Caudate nucleus (tissue), 63 donors: ENCODE measurements at places on chromosomes 16 and 17.
A peak's percentile ranks its signal among the peaks of the same experiment; 100 is the strongest.

DNA sequence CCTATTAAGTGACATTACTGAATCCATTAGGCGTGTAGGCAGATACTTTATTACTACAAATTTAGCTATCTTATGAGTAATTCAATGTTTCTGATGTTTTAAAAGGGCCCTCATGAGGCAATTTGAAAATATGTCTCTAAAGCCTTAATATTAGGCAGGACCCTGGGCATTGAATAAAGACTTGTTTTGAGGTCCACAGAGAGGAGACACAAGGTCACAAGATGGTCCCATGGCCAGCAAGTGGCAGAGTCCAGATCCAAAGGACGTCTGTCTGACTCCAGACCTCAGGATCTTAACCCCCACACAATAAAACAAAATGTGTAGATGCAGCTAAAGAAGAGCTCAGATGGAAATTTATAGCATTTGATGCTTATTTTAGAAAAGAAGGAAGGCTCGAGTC, 31.9 kb upstream of the HEATR6 start:
- DNase-seq: no peak

DNA sequence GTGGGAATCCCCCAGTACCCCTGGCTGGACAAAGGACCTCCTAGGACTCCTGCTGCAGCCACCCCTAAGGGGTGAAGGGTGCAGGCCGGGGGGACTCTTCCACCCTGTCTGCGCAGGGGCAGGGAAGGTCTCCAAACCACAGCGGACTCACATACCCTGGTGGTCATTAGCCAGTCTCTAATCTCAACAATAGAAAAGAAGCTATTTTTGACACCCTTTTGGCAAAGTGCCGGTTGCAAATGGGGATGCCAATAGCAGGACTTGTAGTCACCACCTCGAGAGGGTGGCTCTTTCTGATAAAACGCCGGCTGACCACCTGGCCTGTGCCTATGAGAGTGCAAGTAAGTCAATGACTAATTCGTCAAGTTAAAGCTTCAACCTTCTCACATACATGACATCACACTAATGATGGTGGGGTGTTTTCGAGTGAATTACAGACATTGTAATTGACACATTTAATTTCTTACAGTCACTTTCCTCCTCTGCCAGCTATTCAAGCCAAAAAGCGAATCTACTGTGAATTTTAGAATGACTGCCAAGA, 23.1 kb upstream of the DNAH17 start:
- peak; percentile 23 for DNase-seq

GRCh38 chr16:56914896-56915295, 17.0 kb upstream of the HERPUD1 start:
- no peak for DNase-seq

GRCh38 chr16:29824589-29825144, 4.4 kb downstream of the MVP start:
- no peak for DNase-seq

- DNase-seq: no peak
Measured at GRCh38 chr16:116015-116414, 22.5 kb downstream of the NPRL3 start.

- DNase-seq: no peak
Measured at GRCh38 chr17:80017226-80018010, 18.3 kb downstream of the TBC1D16 start.
